ENCODE measurements at places on chromosomes 6 and 20.

- no peak for DNase-seq
Measured at GRCh38 chr6:118536478-118536877, 11.6 kb upstream of the PLN start.

DNA sequence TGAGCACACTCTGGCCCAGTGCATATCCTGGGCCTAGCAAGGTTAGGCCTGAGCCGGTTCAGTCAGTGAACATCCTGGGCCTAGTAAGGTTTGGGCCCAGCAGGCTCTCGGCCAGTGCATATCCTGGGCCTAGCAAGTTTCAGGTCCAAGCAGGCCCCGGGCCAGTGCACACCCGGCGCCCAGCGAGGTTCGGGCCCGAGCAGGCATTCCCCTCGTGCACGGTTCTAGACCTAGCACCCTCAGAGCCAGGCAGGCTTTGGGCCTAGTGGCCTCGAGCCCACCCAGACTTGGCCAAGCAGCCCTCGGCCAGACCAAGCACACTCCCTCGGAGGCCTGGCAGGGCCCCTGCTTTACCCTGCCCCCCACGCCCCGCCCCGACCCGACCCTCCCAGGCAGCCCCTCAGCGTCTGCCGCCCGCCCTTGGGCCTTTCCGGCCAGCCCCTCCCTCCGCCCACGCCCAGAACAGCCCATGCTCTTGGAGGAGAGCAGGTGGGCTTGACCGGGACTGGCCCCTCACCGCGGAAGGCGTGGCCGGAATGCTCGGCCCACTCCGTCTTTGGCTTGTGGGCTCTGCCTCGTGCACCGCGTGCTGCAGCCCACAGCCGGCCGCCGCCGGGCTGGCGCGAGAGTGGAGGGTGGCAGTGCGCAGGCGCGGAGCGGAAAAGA is at the start of gene CTCFL:
Gene CTCFL, minus strand, starts transcription at position 630 of the 666 bp plus-strand sequence. CDS start 935 bp downstream, outside the sequence.
- no peak for DNase-seq

- DNase-seq: no peak
Measured at GRCh38 chr6:103720393-103720792, 1139.3 kb downstream of the HACE1 start.

DNA sequence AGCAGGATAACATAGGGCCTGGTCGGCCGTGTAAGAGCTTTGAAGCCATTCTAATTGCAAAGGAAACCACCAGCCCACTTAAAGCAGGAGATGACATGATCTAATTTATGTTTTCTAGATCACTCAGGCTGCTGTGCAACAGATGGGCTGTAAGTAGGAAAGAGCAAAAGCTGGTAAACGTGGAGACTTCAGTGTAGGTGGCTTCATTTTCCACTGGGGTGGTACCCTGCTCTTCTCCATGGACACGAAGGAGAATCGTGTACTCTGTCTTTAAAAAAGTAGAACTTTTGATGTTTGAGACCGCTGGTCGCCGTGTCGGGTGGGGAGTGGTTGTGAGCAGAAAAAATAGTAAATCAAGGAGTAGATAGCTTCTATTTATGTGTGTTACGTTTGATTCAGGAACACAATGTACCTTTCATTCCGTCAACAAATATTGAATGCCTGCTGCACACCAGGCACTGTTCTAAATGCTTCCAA is 6.4 kb downstream of the CASS4 start:
- DNase-seq: peak; percentile 30

- DNase-seq: no peak
Measured at GRCh38 chr6:93183531-93183972, 235.8 kb downstream of the EPHA7 start.

All from activated CD4-positive, alpha-beta T cell treated with anti-CD3 and anti-CD28 coated beads, Interleukin-2, Interleukin-6, amounts not matched to agents 100 ng/mL and 50 ng/mL, durations not matched to agents 16 hours and 8 hours (primary cell).